ENCODE measurements at places on chromosomes 2 and 18. TPM values are rescaled to one million over a fixed set of nuclear protein-coding genes. Genes with fewer than 3 reads are reported as not detected.

- DNase-seq = no peak
Observed at GRCh38 chr2:101231240-101231639, 21.4 kb upstream of the CNOT11 start.

DNA sequence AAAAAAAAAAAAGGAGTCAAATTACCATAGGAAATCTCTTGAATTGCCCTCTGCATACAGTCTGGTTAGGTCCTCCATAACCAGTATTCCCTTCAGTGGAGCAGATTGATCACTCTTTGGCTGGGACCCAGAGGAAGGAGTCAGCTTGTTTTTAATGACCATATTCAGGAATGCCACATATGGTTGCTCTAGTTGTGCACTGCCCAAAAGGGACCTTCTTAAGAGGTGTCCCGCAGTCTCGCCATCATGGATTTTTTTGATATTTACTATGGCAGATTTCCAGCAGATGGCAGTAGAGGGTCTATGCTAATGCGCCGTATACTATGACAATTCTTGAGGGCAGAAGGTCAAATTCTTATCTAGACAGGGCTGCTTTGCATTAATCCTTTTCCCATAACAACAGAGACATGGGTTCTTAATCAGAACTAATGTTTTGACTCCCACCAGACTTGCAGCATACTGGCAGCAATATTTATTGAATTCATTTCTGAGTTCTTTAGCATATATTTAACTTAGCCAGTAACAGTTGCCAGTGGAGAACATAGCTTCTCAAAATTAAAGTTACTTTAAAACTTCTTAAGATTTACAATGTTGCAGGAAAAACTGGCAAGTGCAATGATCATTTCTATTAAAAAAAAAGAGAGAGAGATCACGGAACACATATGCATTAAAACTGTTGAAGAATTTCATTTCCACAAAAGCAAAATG, 31.8 kb upstream of the INPP4A start:
- DNase-seq = peak; percentile 31

- DNase-seq = no peak
Observed at GRCh38 chr2:62738981-62739936, 33.7 kb downstream of the EHBP1 start.

- no peak for DNase-seq
Observed at GRCh38 chr2:18342901-18343300, 217.6 kb downstream of the RDH14 start.

GRCh38 chr2:25505622-25506021, 163.9 kb upstream of the DNMT3A start:
- no peak for DNase-seq

The FBXO11 gene
- 15.6 TPM for total RNA-seq

The SATB2 gene
- 10.3 TPM for total RNA-seq

The ACADL gene
- not detected for total RNA-seq

The ATP6V1C2 gene
- 0.42 TPM for total RNA-seq

All from H7 (cell line).